B cell (primary cell): ENCODE measurements at places on chromosomes 7 and 10. TPM values are rescaled to one million over a fixed set of nuclear protein-coding genes. Genes with fewer than 3 reads are reported as not detected.

GRCh38 chr7:157129907-157130460 lies 8.7 kb upstream of the UBE3C start:
- DNase-seq = no peak

- no peak for DNase-seq
Observed at GRCh38 chr7:116218051-116218645, 7.8 kb downstream of the TES start.

GRCh38 chr7:2357571-2357970 lies 2.9 kb downstream of the EIF3B start:
- DNase-seq = no peak

GRCh38 chr10:124348801-124349200 lies 69.9 kb downstream of the OAT start:
- no peak for DNase-seq

GRCh38 chr10:42940487-42941294 lies 136.2 kb upstream of the RET start:
- no peak for DNase-seq

- no peak for DNase-seq
Observed at GRCh38 chr7:128170461-128170860, 70.6 kb upstream of the LEP start.

GRCh38 chr7:4861227-4861626 lies 603 bp downstream of the PAPOLB start:
- peak; percentile 44 for DNase-seq

- DNase-seq = no peak
Observed at GRCh38 chr10:46528675-46529615, 27.5 kb downstream of the GPRIN2 start.

DNA sequence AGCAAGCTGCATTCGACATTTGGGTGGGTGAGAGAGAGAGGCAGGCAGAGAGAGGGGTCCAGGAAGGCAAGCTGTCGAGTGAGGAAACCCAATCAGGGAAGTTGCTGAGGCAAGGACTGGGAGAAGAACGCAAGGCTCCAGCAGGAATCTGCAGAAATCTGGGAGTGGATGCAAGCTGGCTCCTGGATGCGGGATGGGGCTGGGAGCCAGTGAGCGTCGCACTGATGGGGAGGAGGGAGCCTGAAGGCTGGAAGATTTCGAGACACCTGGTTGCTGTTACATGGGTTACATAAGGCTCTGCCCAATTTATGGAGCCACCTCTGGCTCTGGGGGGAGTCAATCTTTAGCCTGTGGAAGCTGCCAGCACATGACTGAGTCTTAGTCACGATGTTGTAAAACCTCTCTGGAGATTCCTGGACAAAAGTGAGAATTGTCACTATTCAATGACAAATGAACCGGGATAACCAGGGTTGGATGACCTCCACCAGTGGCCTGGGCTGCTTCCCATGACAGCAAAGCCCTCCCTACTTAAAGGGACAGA lies 51.1 kb upstream of the ADRB1 start:
- no peak for DNase-seq

DNA sequence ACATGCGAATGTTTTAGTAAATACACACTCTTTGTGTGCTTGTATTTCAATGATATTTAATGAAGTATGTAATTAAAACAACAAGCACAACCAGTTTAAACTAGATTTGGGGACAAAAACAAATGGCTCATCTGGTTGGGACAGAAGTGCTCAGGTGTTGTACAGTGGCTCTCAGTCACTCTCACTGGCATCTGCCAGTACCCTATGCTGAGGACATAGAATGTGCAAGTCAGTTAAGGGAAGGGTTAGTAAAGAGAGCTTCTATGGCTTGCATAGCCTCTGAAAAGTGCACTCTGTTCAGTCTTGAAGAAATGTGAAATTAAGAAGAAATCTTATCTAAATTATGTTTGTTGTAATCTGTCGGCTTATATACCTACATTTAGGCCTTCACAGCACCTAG lies 183.0 kb downstream of the LRRC4 start:
- DNase-seq = no peak

DNA sequence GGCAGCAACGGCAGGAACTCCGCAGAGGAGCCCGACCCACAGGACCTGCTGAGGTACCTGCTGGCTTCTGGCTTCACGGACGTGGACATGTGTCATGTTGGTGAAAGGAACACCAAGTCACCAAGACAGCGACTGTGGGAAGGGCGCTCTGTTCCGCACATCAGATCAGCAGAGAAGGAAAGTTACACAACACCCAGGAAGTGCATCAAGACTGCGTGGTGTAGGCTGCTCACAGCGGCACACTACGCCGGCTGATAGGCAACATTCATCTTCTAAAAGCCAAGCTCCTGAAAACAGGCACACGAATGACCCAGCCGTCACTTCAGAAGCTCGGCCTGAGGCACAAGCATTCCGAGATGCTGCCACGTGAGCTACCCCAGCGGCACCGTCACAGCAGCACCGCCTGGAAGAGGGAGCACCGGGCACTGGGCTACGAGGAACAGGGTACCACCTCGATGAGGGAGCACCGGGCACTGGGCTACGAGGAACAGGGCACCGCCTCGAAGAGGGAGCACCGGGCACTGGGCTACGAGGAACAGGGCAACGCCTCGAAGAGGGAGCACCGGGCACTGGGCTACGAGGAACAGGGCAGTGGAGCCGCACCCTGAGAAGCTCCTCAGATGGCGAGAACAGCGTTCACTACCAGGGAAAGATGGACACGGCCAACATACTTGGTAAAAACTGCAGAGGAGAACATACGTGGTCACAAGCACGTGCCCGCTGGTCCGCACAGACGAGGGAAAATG lies 86.7 kb downstream of the MAD1L1 start:
- no peak for DNase-seq

GRCh38 chr10:13721486-13721885 lies 134.7 kb downstream of the PRPF18 start:
- DNase-seq = no peak

- no peak for DNase-seq
Observed at GRCh38 chr7:3634396-3634795, 333.3 kb downstream of the SDK1 start.

The HKDC1 gene
- not detected in 2 replicates for total RNA-seq

The ZNF365 gene
- total RNA-seq = 0.17 and 0.34 TPM in 2 replicates

The GDF2 gene
- not detected in 2 replicates for total RNA-seq

The ELAPOR2 gene
- total RNA-seq = 8.3 and 11.1 TPM in 2 replicates

The NPSR1 gene
- not detected in 2 replicates for total RNA-seq

The ASIC3 gene
- total RNA-seq = 2.9 and 4.8 TPM in 2 replicates

The PLXDC2 gene
- total RNA-seq = 0.07 and 0.19 TPM in 2 replicates
